AG20443 (cell line): ENCODE measurements at places on chromosomes 7 and 10.

GRCh38 chr10:69684981-69685353 lies 54.9 kb downstream of the FAM241B start:
- no peak for DNase-seq

- DNase-seq = no peak
Measured at GRCh38 chr10:110967009-110967630, 47.7 kb downstream of the SHOC2 start.

- DNase-seq = no peak
Measured at GRCh38 chr10:35398908-35399307, 62.6 kb downstream of the CCNY start.

- no peak for DNase-seq
Measured at GRCh38 chr7:117034851-117035464, 81.7 kb downstream of the ST7 start.

GRCh38 chr10:109127363-109127762 lies 795.9 kb downstream of the XPNPEP1 start:
- DNase-seq = no peak

GRCh38 chr10:75208181-75208580 lies 2.4 kb upstream of the VDAC2 start:
- peak; percentile 59 for DNase-seq

GRCh38 chr10:287814-288213 lies 152.6 kb downstream of the ZMYND11 start:
- no peak for DNase-seq

GRCh38 chr7:152949253-152949652 lies 189.7 kb downstream of the ACTR3B start:
- DNase-seq = no peak

DNA sequence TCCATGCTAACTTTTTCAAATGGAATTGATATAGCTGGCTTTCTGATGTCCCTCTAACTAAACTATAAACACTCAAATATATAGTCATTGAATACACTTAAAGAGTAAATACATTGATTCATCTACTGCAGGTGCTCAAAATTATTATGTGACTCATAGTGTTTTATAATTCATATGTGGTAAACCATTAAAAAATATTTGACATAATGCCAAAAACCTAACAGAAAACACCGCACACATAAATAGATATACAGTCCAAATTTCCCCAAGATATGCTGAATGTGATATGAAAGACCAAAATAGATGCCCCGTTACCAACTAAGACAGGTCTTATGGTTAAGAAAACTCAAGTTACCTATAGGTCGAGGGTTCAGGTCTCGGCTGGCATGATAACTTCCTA lies 171.7 kb upstream of the SEMA3E start:
- DNase-seq = no peak

DNA sequence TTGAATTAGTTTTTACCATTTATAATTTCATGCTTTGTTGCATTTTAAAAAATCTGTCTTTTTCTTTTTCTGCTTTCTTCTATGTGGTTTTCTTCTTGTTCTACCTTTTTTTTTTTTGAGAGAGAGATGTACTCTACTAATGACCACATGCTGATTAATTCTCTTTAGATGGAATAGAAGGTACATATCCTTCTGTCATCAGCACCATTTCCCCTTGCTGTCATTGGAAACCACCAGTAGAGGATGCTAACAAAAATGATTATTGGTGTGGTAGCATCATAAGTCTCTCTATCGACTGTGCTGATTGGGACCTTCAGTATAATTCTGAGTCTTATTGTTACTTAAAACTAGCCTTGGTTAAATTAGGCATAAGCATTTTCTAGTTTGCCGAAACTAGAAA lies 3.6 kb downstream of the ZEB1 start:
- DNase-seq = no peak

GRCh38 chr7:36663481-36663880 lies 60.8 kb downstream of the AOAH start:
- no peak for DNase-seq

DNA sequence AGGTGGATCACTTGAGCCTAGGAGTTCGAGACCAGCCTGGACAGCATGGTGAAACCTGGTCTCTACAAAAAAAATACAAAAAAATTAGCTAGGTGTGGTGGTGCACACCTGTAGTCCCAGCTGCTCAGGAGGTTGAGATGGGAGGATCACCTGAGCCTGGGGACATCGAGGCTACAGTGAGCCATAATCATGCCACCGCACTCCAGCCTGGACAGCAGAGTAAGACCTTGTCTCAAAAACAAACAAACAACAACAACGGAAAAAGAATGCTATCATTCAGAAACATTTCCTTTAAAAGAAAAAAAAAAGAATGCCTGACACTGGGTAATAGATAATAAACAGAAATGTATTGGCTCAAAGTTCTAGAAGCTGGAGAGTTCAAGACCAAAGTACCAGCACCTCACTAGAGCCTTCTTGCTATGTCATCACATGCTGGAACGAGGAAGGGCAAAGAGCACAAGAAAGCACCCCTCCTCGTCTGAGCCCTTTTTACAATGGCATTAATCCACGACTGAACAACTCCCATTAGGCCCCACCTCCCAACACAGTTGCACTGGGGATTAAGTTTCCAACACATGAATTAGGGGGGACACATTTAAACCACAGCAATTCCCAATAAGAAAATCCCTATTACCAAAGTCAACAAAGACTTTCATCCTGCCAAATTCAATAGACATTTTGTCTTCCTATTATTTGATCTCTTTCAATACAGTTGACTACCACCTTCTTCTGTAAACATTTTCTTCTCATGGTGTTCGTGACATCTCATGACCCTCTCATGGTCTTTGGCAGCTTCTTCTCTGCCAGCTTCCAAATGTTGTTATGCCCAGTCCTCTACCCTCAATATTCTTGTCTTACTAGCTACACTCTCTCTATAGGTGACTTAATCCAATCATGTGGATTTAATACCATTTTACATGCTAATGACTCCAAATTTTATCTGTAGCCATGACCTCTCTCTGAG lies 20.0 kb downstream of the AKR1D1 start:
- no peak for DNase-seq
